ENCODE measurements at places on chromosomes 4 and X.

GRCh38 chr4:52718123-52718522 is 33.1 kb downstream of the ERVMER34-1 start:
- no peak for DNase-seq

DNA sequence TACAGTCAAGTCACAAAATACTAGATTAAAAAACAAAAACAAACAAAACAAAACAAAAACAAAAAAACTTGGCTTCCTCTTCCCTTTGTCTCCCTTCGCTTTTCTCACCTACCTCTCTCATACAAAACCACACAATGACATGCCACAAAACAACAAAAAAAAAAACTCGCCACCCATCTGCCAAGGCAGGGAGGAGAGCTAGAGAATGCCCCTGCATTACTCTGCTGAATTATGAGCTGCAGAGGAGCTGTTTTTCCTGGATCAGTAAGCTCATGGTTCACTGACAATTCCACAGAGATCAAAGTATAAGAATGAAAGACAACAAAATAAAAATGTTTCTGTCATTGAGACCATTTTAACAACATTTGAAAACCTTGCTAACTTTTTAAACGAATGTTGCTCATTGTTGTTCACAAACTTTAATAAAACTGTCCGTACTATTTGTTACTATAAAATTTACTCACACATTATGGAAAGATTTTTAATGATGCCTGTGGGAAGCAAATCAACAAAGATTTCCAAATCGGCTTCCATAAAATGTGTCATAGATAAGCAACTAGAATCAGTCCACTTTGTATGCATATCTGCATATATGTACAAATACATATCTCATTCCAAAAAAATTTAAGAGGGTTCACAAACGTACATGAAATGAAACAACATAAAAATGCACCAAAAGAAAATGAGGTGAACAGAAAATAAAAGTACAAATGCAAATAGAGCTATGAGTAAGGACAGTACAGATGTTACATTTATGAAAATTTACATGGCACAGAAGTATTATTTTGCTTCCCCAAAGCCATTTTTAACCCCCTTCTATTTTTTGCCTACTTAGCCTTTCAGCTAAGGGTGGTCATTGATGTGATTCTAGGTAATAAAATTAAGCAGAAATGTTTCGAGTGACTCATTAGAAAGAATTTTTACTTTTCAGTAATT is 252.4 kb upstream of the FAT4 start:
- DNase-seq = no peak

DNA sequence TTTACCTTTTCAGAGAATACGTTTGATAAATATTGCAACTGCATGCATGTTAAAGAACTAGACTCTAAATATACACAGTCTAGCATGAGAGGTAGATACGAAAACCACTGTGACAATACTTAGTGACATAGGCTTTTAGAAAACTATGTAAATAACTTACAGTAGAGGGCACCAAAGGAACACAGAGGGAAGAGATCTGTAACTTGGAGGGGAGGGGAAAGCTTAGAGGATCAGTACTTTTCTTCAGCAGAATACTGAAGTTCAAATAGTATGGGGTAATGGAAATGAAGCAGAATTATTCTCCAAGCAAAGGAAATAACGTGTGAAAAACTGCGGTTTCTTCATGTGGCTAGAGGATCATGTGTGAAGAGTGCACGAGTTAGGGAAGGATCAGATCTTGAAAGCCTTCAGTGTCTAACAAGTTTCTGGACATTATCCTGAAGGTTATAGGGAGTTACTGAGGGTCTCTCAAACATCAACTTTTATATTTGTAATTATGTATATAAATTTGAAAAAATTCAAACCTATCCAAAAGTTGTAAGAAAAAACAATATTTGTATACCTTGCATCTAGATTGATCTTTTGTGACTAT is 264.3 kb downstream of the NPFFR2 start:
- no peak for DNase-seq

- no peak for DNase-seq
Measured at GRCh38 chrX:39619182-39620009, 478.4 kb downstream of the BCOR start.

DNA sequence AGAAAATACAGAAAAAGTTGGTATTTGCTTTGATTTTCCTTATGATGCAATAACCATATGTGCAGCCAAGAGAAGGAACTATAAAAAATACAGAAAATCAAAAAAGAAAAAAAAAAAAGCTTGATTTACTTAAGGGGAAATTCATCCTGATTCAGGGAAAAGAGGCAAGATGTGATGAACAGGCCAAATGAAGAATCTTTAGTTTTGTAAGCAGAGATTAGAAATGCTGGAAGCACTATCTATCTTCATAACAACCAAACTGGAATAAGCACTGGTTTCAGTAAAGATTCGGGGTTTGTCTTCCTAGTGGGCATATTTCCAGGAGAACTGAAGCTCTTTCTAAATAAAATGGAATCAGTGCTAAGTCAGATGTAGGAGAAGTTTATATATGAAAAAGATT is 82.9 kb upstream of the KCNIP4 start:
- no peak for DNase-seq

DNA sequence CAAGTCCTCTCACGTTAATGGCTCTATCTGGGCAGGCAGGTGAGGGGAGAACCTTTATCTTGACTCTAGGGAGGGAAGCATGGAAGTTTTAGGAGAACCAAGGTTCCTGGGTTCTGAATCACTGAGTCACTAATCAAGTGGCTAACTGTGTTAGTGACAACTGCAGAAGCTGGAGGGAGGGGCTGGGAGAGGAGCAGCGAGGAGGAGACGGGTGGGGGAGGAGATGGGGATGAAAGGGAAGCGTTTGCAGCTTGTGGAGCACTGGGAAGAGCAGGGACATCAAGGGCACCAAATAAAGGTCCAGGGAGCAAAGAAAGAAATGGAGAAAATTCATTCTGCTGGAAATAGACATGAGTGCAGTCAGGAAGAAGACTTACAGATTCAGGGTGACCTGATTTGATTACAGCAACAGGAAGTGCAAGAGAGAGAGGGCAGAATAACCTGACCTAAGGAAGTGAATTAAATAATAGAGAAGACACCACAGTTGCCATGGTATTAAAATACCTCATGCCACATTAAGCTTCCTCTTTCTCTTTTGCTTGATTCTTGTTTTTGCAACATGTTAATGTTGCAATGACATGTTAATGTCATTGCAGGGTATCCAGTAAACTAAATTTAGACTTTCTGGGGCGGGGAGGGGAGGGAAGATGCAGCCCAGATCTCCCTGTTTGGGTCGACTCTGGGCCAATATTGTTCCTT is 4.5 kb upstream of the SETD7 start:
- DNase-seq = no peak

DNA sequence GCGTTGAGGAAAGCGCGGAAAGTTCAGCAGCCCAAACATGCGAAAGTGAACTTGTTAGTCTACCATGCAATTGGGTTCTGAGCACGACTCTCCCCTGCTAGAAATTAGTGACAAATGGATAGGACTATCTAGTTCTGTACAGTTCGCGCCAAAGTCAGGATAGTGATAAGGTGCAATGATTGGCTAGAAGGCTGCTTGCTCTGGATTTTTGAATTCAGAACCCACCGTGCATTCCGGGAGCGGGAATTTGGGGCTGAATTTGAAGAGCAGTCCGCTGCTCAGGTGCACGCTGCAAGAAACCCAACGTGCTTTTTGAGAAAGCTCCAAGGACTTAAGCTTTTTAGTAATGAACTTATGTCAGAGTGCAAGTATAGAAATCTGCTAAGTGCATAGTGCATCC is 732 bp upstream of the ESX1 start:
- DNase-seq = no peak

GRCh38 chrX:148771440-148771839 is 271.0 kb downstream of the AFF2 start:
- DNase-seq = no peak

DNA sequence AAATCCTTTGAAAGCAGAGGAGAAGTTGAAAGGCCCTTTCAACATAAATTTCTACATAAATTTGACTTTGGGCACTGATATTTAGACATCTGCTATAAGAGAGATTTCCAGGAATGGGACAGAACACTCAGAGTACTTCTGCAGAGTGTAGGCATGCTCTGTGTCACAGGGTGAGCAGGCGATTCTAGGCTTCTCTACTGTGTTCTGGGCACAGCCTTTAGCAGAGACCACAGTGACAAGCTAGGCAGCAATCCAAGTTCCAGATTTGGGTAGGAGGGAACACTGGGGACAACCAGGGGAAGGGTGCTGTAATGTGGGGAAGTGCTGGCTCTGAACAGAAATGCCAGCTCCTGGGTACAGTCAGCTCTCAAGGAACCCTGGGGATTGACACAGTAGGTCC is 6.9 kb downstream of the MAGEA10 start:
- DNase-seq = no peak

DNA sequence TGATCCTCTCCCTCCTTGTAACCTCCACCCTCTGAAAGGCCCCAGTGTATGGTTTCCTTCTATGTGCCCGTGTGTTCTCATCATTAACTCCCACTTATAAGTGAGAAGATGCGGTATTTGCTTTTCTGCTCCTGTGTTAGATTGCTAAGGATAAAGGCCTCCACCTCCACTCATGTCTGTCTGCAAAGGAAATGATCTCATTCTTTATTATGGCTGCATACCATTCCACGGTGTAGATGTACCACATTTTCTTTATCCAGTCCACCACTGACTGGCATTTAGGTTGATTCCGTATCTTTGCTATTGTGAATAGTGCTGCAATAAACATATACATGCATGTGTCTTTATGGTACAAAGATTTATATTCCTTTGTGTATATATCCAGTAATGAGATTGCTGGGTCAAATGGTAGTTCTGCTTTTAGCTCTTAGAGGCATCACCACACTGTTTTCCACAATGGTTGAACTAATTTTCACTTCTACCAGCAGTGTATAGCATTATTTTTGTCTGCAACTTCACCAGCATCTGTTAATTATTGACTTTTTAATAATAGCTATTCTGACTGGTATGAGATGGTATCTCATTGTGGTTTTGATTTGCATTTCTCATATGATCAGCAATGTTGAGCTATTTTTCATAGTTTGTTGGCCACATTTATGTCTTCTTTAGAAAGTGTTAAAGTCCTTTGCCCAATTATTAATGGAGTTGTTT is 1030.9 kb downstream of the FSTL5 start:
- DNase-seq = no peak

- no peak for DNase-seq
Measured at GRCh38 chr4:104630272-104630671, 135.6 kb upstream of the CXXC4 start.

GRCh38 chrX:118062817-118063615 is 53.6 kb downstream of the KLHL13 start:
- DNase-seq = no peak

DNA sequence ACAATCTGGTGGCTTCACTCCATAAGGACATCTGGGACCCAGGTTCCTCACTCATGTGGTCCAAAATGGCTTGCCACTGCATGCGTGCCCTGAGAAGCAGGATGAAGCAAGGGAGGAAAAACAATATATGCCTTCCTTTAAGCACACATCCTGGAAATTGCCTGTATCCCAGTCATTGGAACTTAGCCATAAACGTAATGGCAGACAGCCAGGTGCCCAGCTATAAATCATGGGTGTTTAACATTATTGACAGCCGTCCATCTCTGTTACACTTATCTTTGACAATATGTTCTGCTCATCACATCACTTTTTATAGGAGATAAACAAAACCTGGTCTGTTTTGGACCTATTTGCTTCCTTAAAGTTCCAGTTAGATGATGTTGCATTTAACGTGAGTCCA is 181.0 kb downstream of the AASDH start:
- no peak for DNase-seq

DNA sequence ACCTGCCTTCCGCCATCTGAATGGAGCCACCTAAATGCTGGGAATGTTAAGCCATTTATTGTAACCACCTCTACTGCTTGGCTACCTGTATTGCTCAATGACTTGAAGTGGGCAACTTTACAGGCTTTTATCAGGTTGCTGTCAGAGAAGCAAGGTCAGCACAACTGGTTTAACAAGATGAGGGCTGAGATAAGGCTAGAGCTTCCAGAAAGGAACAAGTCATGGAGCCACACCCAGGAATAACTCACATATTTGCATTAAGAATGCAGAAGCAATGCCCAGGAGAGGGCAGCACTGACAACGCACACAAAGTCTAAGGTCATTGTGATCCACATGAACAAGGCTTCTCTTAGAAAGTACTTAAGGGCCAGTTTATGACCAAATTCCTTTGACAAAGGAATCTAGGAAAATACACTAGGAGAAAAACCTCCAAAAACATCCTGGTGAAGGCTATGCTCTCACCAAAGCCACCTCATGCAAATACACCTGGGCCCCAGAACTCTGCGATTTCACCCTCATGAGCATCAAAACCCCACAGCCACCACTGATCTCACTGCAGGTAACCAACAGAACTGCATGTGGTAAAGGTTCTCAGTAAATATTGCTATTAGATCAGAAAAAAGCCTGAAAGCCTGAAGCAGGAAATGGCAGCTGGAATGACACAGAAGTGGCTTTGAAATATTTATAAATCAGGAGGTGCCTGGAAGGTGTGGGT is 15.0 kb upstream of the STS start:
- DNase-seq = peak; percentile 5

DNA sequence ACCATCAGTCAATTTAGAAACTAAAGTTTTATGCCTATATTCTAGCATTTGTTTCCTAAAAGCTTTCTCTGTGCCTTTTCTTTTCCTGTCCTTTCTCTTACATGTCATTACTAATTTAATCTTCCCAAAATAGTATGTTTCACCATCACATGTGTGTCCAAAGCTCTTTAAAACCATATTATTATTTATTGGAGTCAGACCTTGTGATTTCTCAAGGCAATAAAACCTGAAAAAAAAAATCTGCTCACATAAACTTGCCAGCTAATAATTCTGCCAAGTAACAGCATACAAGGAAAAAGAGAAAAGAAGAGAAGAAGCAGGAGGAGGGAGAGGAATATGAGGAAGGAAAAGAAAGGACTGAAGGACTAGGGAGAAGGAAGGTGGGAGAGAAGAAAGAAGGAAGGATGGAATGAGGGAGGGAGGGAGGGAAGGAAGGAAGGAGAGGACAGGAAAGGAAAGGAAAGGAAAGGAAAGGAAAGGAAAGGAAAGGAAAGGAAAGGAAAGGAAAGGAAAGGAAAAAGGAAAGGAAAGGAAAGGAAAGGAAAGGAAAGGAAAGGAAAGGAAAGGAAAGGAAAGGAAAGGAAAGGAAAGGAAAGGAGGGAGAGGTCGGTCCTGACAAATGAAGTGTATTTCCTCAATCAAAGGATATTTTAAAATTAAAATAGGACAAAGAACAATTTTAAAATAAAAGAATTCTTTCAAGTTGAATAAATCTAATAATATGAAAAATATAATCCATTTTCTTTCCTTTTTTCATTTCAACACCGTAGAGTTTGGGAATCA is 57.4 kb downstream of the ANTXR2 start:
- DNase-seq = no peak

GRCh38 chr4:82050796-82051195 is 323.0 kb downstream of the HNRNPD start:
- DNase-seq = no peak

DNA sequence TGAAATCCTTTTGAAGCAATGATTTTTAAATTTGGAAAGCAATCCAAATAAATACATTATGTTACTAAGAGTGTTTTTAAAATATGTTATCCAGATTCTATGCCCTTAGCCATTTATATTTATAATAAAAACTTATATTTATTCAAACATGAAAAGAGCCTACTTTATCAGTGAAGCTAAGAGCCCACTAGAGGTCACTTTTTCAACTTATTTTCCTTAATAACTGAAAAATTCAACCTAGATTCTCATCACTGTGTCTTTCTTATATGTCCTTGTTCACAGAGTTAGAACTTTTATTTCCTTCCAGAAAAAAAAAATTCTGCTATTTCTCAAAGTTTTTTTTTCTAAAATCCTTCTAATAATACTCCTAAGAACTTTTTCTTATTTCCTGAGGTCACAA is 23.9 kb downstream of the PRDM8 start:
- no peak for DNase-seq

- no peak for DNase-seq
Measured at GRCh38 chr4:188221090-188221489, 81.8 kb downstream of the TRIML1 start.

GRCh38 chr4:148359769-148360168 is 82.4 kb downstream of the NR3C2 start:
- no peak for DNase-seq
